NCI-H446 (cell line): ENCODE measurements at places on chromosomes 7 and 10.

- DNase-seq = no peak
These were observed 12.4 kb downstream of the BUB3 start for GRCh38 chr10:123166618-123167017.

GRCh38 chr7:26051021-26051420, 101.0 kb upstream of the NFE2L3 start:
- no peak for DNase-seq

DNA sequence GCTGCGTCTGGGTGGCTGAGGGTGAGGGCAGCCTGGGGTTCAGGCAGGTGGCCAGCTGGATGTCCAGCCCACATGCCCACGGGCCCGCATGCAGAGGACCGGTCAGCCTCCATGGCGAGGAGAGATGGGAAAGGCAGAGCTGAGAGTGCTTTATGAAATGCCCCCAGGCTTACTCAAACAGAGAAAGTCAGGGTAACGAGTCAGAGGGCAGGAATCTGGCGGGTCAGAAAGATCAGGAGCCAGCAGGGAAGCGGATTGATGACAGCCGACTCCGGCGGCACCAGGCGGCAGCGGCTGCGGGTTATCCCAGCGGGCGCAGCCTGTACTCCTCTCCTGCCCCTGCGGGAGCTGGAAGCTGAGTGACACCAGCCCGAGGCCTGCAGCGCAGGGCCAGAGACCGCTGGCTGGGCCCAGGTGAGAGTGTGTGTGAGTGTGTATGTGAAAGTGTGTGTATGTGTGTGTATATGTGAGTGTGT, 13.4 kb downstream of the SLC13A4 start:
- DNase-seq = no peak

- DNase-seq = no peak
These were observed 149.4 kb downstream of the ZNF248 start for GRCh38 chr10:37707829-37708578.

DNA sequence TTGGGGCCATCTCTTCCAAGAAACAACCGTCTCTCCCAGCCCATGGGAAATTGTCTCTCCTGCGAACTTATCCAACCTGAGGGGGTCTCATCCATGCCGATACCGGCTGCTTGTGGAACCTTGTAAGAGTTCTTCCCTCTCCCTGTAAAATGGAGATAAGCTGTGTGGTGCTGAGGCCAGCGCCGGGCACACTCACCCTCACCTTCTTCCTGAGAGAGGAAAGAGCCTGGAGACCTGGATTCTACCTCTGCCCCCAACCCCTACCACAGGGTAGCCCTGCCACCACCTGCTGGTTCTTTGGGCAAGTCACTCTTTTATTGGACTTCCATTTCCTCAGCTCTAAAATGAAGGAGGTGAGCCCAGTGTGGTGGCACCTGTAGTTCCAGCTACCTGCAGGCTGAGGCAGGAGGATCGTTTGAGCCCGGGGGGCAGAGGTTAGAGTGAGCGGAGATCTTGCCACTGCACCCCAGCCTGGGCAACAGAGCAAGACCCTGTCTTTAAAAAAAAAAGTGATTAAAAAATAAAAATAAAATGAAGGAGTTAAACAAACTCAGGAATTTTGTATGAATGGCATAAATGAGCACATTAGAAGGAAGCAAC, 38.4 kb upstream of the PSAP start:
- DNase-seq = no peak

GRCh38 chr7:158097106-158097452, 490.5 kb downstream of the PTPRN2 start:
- no peak for DNase-seq

GRCh38 chr7:7428806-7429205, 106.9 kb downstream of the COL28A1 start:
- no peak for DNase-seq

DNA sequence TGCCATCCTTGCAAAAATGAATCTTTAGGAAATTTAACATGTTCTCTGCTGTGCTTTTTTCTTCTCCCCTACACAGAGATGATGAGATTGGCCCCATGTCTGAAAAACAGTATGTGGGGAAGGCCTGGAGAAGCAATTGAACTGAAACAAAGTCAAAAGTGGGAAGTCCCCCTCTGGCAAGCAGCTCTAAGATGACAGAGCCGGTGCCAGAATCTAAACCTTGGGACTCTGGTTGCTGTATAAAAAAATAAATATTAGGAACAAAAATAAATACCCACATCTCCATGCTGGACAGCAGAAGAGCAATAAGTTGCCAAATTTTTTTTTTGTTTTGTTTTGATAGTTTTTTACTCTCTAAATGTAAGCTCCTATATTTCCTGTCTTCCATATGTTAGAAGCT, 51.8 kb upstream of the TRIL start:
- DNase-seq = no peak

GRCh38 chr7:100546129-100546925, 7.3 kb downstream of the AGFG2 start:
- DNase-seq = no peak

DNA sequence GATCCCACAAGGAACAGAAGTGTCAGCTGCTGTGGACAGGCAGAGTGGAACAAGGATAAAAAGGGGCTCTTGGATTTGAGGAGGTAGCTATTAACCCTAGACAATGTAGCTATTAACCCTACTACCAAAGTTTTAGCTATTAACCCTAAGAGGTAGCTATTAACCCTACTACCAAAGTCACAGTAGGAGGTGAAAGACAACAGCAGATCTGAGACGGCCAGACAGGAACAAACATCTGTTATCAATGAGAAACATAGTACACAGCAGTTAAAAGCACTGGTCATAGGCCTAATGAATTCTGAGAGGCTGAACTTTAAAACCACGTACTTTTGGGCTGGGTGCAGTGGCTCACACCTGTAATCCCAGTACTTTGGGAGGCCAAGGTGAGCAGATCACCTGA, 11.9 kb downstream of the ERCC6 start:
- DNase-seq = no peak

DNA sequence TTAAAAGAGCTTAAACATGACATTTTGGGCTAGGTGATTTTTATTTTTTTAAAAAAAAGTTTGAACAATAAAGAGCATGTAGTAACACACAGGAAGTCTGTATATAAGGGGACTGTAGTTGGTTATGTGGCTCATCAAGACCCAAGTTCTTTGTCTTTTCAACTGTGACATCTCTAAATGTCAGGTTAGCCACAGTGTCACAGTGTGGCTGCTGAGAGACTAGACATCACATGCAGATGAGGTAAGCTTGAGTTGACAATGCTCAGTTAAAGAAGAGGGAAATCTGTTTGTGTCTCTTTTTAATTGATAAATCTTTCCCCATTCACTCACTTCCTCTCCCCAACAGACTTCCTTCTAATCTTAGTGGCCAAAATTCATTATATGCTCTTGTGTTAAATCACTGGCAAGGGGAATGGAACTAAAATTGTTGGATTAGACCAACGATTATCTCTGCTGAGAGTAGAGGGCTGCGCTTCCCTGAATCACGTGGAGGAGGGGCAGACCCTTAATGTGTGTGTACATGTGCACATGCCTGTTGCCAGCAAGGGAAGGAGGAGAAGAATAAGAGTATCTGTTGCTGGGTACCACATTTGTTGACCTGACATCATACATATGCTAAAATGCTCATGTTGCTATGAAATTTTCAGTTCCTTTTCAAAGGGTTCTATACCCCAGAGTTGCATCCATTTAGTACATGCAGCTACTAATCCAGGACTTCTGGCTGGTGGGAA, 78.3 kb downstream of the MMRN2 start:
- DNase-seq = no peak

DNA sequence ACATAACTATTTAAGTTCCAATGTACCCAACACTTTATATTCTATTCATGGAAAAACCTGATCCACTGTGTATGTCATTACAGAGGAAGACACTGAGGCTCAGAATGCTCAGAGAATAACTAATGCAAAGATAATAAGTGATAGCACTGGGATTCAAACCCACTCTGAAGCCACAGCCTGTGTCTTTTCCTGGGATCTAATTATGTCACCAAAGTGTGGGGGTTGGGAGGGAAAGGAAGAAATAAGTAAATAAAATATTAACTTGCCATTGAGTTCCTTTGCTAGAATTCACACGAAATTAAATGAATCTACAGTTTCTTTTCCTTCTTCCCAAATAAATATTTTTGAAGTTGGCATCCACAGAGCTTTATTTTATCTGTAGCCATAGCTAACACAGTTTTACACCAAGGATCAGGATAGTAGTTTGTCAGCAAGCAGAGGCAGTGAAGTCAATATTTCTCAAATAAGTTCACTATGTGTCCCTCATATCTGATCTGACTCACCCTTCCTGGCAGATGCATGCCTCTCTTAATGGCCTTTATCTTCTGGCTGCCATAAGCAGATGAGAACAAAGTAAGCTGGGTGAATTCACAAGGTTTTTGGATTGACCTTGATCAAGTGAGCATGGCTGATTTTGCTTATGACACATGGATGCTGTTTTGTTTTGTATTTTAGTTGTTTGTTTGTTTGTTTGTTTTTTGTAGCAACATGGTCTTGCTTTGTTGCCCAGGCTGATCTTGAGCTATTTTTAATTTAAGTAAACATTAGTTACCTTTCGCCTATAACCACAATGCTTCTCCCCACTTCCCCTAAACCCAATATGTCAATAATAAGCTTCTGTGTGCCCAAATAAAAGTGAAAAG, 6.3 kb downstream of the RAPGEF5 start:
- no peak for DNase-seq

GRCh38 chr7:149569025-149569725, 71.6 kb upstream of the ZNF746 start:
- DNase-seq = no peak

DNA sequence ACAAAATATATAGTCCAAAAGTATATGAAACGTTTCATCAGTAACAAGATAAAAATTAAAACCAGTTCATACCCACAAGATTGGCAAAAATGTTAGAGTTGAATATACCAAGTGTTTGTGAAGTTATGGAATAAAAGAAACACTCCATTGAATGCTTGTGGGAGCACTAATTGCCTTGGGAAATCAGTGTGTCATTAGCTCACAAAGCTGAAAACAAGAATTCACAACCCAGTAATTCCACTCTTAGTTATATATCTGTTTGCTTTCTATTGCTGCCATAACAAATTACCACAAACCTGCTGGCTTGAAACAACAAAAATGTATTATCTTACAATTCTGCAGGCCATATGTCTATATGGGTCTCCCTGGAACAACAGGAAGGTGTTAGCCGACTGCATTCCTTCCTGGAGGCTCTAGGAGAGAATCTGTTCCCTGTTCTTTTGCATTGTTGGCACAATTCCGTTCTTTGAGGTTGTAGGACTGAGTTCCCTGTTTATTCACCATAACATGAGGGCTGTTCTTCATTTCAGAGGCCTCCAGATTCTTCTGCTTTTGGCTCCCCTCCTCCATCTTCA, 45.7 kb downstream of the SEM1 start:
- DNase-seq = no peak

- peak; percentile 8 for DNase-seq
These were observed 814 bp downstream of the RUFY2 start for GRCh38 chr10:68406111-68406814.

- no peak for DNase-seq
These were observed 2.5 kb upstream of the MACC1 start for GRCh38 chr7:20219446-20220292.

DNA sequence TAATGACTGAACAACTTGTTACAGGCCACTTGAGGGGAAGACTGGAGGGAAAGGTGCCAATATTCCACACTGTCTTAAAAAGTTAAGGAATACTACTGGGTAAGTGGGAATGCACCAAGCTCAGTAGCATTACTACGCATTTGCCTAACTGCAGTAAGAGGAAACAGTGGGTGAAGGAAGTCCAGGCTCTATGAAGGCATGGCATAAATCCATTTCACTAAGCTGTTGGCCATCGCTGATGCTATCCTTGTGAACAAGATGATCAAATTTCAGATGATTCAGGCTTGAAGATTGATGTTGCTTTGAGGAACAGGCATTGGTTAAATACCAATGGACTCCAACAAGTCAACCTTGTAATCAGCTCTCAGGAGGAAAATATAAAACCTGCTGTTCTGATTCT, 44.2 kb upstream of the TES start:
- DNase-seq = no peak

- no peak for DNase-seq
These were observed 134.4 kb downstream of the ARHGAP21 start for GRCh38 chr10:24589265-24589664.

GRCh38 chr7:117619681-117620080, 139.9 kb downstream of the CFTR start:
- no peak for DNase-seq

DNA sequence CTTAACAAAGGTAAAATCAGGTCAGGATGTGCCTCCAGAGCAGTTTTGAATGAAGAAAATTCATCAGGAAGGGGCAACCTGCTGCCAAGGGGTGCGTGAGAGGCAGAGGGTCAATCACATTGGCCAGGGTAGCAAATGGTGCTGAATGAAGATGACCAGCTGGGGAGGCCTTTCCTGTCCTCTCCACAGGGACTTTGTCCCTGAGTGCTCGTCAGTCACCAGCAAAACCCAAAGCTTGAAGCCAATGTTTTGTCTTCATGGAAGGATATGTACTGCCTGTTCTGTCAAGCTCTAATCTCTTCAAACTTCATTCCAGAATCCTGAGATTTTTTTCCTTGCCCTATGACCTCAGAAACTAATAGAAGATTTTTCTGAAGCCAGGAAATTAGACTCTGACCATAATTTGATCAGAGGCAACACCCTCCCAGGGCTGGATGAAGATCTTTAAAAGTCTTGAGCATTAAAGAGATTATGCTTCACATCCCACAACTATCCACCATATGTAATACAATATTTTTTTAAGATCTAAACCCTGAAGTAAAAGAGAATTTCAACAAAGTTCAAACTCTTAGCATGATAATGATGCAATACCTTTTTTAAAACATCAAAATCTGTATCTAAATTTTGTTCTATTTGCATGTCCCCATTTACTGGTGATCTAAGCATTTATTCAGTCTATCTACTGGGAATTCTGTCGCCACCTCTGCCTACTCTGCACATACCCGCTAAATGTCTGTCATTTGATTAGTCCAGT, 243.0 kb downstream of the SNX13 start:
- no peak for DNase-seq

GRCh38 chr10:54800741-54801421, at the start of gene PCDH15:
Gene PCDH15, minus strand, starts transcription at chr10:54801231. Its CDS starts 136,969 bp downstream, at chr10:54664262.
- DNase-seq = no peak

- DNase-seq = no peak
These were observed 18.6 kb downstream of the NPFFR1 start for GRCh38 chr10:70265032-70265689.

GRCh38 chr7:154302380-154302779, 250.2 kb downstream of the DPP6 start:
- no peak for DNase-seq
